ENCODE measurements at places on chromosomes 7 and 10.

GRCh38 chr10:69801434-69802315 lies at the start of gene COL13A1:
TSS of gene COL13A1 (plus strand) at chr10:69801906. CDS start at chr10:69802424, 518 bp downstream.
- no peak for DNase-seq

- DNase-seq, result no peak
Observed at GRCh38 chr7:93156884-93157283, 8.7 kb upstream of the SAMD9L start.

DNA sequence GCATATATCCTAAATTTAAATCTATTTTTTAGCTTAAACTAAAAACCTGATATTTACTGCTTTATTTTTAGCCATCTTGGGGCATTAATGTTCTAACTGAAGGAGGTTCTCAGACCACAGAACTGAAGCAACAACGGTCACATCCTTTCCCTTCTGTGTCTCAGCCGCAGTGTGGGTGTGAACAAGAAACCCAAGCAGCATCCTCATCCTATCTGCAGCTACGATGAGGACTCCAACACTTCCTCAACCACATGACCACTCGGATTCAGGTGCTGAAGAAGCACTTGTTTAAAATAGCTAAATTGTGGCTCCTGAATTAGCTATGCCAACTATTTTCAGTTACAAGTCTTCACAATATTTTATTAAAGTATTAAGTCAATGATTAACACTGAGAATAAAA lies 5.3 kb downstream of the ESYT2 start:
- DNase-seq, result no peak

GRCh38 chr10:87763086-87763861 lies 54.8 kb downstream of the ATAD1 start:
- DNase-seq, result no peak

DNA sequence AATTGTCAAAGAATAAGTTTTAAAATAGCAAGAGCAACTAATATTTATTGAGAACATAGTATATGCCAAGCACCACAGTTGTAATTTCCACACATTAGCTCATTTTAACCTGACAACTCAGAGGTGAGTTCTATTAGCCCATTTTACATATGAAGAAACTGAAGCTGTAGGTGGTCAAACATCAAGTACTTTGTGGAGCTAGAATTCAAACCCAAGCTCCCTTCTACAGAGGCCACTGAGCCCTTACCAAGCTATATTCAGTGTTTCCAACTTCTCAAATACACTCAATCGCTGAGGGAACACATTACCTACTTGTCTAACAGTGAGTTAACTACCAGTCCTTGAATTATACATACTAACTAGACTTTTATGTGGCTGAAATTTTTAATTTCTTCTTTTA lies 236.6 kb downstream of the PARD3 start:
- no peak for DNase-seq

- no peak for DNase-seq
Observed at GRCh38 chr7:19404912-19405329, 259.7 kb upstream of the FERD3L start.

DNA sequence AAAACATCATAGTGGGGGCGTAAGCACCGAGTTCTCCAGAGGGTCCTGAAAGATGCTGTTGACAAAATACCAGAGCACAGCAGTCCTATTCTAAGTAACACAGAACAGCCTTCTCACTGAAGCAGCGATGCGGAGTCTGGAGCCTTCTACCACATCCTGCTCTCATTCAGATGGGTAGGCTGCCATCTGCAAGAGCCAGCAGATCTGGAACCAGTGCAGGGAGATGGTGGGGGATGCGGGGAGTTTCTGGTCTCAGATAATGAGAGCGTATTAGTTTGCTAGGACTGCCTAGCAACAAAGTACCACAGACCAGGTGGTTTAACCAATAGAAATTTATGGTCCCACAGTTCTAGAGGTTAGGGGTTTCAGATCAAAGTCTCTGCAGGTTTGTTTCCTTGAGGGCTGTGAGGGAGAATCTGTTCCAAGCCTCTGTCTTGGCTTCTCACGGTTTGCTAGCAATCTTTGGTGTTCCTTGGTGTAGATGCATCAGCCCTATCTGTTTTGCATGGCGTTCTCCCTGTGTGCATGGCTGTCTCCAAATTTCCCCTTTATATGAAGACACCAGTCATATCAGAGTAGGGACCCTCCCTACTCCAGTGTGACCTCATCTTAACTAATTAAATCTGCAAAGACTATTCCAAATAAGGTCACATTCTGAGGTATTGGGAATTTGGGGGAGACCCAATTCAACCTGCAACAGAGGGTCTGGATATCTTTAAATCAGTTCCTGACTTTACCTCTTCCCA lies 52.0 kb upstream of the STEAP1B start:
- no peak for DNase-seq

- DNase-seq, result no peak
Observed at GRCh38 chr7:157897681-157898080, 560.9 kb downstream of the DNAJB6 start.

GRCh38 chr10:87659571-87660483 lies at the start of gene PAPSS2:
TSS of gene PAPSS2 (plus strand) at chr10:87659878. CDS start at chr10:87659982, 104 bp downstream.
- no peak for DNase-seq

DNA sequence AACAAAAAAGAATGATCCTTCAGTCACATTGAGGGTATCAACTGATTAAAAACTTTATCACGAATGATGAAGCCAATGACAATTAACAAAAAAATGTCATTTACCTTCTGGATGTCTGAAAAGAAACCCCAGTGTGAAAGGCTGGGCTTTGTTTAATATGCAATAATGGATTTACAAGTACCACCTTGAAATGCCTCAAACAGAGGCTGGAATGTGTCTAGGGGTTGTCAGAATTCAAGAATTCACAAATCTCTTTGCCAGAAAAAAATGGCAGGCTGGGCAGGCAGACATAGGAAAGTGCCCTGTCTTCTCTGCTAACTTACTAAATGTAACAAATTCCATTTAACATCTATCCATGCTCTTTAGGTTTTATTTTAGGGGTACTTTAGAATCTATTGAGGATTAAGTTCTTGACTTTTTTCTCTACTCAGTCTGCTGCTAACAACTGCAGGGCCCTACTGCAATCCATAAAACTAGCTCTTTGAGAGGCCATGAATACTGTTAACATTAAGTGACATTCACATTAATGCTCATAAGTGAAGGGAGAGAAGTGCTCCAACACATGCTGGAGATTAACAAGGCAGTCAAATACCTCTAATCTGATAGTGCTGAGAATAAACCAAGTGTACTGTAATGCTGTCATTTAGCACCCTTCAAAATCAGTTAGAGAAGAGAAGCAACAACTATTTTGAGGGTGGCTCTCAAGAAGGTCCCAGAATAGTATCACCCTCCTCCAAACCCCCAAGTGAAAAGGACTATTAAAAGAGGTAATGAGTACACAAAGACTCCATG lies 43.1 kb upstream of the KCNIP2 start:
- no peak for DNase-seq

- no peak for DNase-seq
Observed at GRCh38 chr10:77877441-77878344, 48.9 kb downstream of the DLG5 start.

DNA sequence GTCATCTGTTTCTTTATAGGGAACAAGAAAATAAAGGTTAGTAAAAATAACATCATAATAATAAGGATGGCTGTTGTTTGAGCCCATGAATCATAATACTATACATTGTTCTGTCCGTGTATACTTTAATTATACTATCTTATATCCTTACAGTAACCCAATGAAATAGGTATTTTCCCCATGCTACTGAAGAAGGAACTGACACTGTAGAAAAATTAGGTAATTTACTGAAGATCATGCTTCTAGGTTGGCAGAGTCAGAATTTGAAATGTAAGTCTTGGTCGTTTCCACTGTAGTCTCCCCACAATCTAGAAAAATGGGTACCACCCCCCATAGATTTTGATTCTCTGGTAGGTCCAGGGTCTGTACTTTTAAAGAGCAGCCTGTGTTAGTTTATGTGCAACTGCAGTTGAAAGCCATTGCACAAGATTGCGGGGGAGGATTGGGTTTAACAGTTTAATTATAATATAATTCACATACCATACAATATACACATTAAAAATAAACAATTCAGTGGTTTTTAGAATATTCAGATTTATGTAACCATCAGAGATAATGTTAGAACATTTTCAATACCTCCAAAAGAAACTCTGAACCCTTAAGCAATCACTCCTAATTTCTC lies 47.7 kb downstream of the SHOC2 start:
- no peak for DNase-seq

- DNase-seq, result no peak
Observed at GRCh38 chr10:86329093-86329710, 37.4 kb downstream of the GRID1 start.

GRCh38 chr7:131330299-131330698 lies 2.6 kb downstream of the MKLN1 start:
- no peak for DNase-seq

DNA sequence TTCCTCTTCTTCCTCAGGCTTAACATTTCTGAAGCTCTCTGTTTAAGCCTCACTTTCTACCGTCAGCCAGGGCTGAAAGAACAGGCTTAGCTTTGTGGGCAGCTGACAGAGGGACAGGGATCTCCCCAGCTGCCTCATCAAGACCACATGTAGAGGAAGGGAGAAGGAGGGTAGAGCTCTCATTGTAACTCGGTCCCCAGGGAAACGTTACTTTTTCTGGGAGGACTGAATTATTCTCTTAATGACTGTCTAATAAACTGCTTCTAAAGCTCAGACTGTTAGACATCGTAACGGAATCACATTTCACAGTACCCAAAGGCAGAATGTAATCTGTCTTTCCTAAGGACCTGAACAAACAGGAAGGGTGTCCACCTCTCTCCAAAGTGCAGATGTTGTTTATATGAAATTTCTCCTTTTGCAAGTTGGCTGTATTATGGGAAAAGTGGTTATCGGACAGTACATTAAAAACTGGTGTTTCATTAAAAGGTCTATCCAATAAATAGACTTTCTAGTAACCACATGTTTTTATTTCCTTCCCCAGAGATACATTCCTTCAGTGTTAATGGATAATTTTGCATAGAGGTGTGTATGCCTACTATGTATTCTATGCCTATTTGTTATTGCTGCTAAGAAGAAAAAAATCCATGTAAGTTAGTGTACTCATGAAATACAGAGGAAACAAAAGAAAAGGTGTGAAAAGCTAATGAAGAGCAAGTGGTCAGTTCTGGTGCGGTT lies 144.2 kb downstream of the CTTNBP2 start:
- DNase-seq, result peak; percentile 80

DNA sequence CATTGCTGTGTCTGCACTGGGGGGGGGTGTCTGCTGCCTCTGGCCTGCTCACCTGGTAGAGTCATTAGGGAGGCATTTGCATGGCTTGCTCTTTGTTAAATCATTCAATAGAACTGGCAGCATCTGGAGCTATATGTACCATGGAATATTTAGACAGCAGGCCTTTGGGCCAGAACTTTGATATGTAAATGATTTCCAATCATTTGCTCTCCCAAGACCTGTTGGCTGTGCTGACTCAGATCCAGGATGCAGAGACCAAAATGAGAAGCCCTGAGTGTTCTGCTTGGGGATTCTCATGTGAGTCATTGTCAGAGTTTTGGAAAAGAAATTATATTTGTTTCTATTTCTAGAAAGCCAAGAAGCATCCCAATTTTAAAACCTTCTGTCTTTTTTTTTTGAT lies 257.6 kb upstream of the IGFBP3 start:
- DNase-seq, result no peak

DNA sequence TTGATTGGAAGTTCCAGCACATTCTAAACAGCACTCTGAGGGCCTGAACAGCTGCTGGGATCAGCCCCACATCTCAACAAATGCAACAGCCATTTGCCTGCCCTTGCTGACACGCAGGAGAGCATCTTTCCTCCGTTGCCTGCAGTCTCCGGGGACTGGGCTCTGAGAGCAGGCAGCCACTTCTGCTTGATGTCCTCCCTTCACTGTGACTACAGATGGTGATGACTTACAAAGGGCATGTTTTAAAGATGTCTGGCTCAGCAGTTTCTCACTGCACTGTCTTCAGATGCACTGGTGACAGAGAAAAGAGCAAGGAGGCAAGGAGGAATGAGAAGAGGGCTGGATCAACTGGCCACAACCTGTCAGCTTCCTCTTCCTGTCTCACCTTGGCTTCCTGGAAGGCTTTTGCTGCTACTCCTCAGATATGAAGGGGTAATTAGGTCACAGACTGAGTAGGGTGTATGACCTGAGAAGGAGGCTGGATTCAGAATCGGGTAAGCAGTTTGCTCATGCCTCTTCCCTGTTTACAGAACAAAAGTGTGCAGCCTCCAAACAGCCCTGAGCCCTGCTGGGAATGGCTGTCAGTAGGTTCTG lies 143.5 kb upstream of the GHITM start:
- no peak for DNase-seq

DNA sequence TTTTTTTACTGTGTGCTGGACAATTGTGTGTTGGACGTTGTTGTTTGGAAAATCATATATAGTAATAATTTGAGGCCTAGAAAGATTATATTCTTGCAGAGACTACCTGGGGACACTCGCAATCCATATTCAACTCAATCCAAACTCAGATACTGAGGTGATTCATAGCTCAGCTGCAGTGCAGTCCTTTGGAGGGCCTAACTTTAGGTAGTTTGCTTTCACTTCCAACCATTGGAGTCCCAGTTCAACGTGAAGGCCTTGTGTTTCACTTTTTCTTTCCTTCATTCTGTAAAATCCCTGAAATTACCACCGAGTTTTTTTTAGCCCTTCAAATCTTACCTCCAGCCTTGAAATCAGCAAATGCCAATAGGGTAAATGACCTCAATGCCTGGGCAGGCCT lies 32.3 kb downstream of the ATRNL1 start:
- no peak for DNase-seq

- no peak for DNase-seq
Observed at GRCh38 chr10:718143-718700, 28.8 kb upstream of the DIP2C start.

GRCh38 chr10:127736915-127737562 lies at the start of gene FOXI2:
TSS of gene FOXI2 (plus strand) at chr10:127737185. CDS start at chr10:127737274, 89 bp downstream.
- no peak for DNase-seq

DNA sequence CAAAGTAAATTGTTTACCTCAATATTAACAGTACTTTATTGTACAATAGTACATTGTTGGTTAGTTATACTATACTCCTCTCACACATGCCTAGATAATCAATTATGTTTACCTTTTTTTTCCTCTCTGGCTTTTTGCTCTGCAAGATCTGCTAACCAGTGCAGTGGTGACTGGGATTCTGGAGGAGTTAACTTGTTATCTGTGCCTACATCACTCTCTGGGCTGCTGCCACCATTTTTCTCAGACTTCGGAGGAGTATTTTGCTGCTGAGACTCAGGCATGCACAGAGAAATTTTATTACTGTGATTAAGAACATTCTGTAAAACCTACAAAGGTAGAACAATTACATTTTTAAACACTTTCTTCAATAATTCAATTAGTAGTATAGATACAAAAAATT lies 59.7 kb downstream of the NRBF2 start:
- DNase-seq, result no peak

DNA sequence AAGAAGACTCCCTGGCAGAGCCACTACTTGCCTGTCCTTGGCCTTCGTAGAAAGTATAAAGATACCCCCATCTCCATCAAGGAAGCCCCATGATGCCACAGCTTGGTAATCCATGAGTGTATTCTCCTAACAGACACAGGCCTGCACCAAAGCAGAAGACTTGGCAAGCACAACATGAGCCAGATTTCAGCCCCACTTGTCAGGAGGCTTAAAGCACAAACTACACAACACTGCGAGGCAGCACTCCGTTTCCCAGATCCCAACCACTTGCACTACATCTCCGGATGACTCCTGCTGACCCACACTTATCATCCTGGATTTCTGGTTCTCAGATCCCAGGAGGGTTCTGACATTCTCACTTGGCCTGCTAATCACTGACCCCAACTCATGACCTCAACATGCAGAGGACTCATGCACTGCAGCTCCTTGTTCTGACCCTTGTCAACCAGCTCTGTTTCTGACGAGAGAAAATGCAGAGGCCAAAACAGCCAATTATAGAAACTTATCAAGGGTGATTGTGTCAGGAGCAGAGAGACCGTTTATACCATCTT lies 100.8 kb downstream of the RELN start:
- DNase-seq, result no peak

Measured in putamen (tissue), 1 donor.